Stimulated activated CD8-positive, alpha-beta memory T cell treated with anti-CD3 and anti-CD28 coated beads, Interleukin-4, amount 100 ng/mL, for 1 hour (primary cell): ENCODE measurements at places on chromosomes 1 and 21.

- DNase-seq: no peak
These were observed 112.5 kb upstream of the NBPF11 start for GRCh38 chr1:148264374-148265276.

DNA sequence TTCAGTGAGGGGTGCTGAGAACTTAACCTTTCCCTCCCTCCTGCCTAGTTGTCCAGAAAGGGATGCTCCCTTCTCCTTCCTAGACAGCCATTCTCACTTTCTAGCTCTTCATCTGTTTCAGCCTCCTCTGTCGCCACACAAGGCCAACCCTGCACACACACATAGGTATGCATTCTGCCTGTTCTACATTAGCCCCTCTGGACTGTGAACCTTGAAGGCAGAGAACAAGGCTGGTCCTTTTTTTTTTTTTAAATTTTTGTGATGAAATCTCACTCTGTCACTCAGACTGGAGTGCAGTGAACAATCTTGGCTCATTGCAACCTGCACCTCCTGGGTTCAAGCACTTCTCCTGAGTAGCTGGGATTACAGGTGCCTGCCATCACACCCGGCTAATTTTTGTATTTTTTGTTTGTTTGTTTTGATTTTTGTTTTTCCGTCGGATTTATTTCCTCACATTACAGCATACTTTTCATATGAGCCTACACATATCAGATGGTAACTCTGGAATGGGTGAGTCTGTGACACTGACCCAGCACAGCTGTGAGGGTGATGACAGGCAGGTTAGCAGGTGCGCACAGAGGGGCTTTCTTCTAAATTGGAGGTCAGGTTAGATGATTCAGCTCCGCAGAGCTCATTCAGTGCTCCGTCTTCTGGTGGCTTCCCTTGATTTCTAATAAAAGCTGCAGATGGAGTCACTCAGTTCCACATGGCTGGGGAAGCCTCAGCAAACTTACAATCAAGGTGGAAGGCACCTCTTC is 4.9 kb upstream of the AKR1A1 start:
- DNase-seq: no peak

GRCh38 chr1:33338440-33339211 is 17.7 kb upstream of the A3GALT2 start:
- DNase-seq: no peak

DNA sequence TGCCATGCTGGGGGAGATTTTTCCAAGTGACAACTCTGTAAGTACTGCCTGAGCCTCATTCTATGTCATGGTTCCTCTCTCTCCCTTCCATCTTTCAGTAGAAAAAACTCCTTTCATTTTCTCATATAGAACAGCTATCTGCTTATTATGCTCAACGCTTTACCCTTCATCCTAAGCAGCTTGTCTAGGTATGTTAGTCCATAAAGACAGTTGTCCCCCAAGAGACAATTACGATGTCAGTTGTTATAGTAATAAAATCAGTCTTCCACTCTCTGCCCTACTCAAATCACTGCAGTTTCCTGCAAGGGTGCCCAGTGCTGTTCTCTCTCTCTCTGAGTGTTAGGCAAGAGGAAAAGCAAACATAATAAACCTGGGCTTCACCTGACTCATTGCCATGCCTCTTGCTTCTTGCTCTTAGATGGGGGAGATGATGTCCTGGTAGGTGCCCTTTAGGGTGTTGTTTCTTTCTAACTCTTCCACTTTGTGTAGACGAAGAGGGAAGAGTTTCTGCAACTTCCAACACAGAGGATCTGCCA is 59.4 kb downstream of the PAPPA2 start:
- DNase-seq: no peak

GRCh38 chr1:159798893-159799292 is 3.3 kb upstream of the FCRL6 start:
- DNase-seq: no peak

DNA sequence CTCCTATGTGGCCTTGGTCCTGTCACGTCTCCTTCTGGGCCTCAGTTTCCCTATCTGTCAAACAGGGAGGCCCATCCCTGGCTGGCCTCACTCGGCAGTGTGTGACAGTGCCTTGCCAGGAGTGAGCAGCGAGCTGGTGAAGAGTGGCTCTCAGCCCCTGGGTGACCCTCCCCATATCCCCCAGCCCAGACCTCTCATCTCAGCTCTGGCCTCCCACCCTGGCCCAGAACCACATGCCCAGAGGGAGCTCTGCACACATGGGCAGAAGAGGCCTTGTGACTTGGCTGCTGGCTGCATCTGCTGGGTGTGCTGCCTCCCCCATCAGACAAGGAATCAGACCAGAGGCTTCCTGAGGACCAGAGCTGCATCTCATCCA is 19.5 kb upstream of the PADI1 start:
- DNase-seq: no peak

- DNase-seq: no peak
These were observed 1.7 kb downstream of the CLDN14 start for GRCh38 chr21:36478207-36478701.

GRCh38 chr1:174789399-174789798 is 210.3 kb upstream of the CACYBP start:
- DNase-seq: no peak

- DNase-seq: no peak
These were observed 50.7 kb downstream of the SPATA17 start for GRCh38 chr1:217681806-217682205.

- DNase-seq: no peak
These were observed 414.0 kb upstream of the KAZN start for GRCh38 chr1:14184454-14184853.

DNA sequence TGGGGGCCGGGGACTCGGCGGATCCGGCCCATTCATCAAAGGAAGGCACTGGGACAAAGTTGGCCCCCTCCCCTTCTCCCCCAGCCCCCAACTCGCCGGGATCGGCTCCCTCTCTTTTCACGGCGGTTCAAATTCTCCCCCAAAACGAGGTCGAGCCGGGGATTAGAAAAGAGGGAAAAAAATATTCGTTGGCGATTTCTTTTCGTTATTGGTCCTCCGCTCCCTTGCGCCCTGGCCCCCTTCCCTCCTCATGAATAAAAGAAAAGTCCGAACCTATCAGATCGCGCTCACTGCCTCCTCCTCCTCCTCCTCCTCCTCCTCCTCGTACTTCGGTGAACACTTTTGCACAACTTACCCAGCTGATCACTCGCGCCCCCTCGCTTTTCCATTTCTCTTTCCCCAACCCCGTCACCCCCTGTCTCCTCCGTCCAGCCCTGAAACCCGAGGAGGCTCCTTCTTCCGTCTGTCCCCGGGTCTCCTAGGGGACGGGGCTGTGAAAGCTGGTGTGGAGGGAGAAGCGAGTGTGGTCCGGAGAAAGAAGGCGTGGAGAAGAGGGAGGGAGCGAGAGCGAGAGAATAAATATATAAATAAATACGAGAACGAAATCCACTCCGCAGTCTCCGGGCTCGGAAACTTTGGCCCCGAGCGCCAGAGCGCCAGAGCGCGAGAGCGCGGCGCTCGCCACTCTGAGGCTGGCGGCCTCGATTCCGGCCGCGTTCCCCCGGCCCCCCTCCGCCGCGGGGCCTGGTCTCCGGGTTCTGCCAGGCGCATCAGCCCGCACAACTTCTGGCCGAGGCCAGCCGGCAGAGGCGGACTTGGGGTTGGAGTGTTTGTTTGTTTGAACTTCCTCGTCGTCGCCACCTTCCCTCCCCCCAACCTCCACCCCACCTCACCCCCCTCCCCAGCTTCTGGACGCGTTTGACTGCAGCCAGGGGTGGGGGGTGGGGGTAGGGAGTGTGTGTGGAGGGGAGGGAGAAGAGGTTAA is at the start of gene PAX7:
PAX7 (plus strand) TSS at position 336 of the 985 bp plus-strand sequence. CDS start 758 bp downstream, outside the sequence.
- no peak for DNase-seq

- no peak for DNase-seq
These were observed 283.4 kb downstream of the KCNH1 start for GRCh38 chr1:210850556-210850955.

DNA sequence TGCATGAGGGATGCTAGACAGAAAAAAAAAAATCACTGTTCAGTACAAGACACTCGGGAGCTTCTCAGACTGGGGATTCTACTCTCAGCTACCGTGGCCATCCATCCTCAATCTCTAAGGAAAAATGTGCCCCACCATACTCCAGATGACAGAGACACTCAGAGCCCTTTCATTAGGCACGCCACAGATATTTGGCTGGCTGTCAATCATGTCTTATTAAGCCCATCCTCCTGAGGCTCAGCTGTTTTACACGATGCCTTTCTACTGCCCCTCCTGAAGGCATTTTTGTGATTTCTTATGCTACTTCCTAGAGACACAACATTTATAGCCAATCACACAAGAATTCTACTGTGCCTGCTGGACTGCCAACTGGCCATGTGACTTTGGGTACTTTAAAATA is 92.9 kb downstream of the KIF14 start:
- DNase-seq: no peak

- DNase-seq: no peak
These were observed 70.3 kb downstream of the SIM2 start for GRCh38 chr21:36769051-36769839.

DNA sequence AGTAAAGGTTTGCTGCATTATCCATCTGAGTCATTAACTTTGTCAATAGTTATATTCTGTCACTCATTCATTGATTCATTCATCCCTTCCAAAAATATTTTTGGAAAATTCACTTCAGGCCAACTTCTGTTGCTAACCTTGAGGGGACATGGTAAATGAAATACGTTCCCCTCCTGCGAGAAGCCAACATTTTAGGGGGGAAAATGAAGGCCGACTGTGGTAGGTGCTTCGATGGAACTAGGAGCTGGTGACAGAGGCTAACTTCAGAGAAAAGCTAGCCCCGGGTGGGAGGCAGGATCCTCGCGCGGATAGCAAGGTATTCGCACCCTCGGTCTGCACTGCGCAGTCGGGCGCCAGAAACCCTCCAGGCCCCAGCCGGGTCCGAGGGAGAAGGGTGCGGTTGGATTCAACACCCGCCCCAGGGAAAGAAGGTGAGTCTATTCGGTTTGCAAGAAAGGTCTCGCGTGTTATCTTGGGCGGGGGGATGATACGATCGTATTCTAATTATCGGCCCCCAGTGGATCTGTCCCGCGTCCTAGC is 646 bp upstream of the RRP15 start:
- DNase-seq: no peak

DNA sequence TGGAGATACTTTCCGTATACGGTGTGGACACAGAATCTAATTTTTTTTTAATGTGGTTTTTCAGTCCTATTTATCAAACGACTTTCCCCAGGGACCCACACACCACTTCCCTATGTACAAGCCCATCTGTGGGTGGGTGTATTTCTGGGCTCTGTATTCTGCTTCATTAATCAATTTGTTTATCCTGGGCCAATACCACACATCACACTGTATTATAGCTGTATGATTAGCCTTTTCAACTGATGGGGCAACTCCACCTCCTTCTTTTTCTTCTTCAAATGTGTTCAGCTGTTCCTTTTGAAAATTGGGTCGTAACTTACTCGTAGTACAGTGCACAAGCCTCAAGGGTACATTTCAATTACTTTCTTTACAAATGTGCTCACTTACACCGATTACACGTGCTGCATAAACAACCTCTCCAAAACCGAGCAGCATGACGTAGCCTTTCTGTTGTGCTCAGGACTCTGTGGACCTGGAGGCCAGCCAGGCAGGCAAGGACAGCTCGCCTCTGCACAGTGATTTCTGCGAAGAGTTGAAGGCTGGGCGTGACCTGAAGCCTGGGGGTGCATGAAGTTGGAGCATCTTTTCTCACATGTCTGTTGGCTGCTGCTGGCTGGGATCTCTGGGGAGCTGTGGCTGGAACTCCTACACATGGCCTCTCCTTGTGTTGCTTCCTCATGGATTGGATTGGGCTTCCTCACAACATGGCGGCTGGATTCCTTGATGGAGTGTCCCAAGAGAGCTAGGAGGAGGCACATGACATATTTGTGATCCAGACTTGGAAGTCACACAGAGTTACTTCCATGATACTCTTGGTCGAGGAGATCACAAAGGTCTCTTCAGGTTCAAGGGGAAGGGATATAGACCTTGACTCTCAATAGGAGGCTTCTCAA is 126.5 kb downstream of the CRYAA start:
- no peak for DNase-seq

- DNase-seq: no peak
These were observed 36.8 kb downstream of the GADD45A start for GRCh38 chr1:67721650-67722291.

GRCh38 chr1:150271291-150271959 is 1.2 kb upstream of the C1orf54 start:
- no peak for DNase-seq

- no peak for DNase-seq
These were observed 11.2 kb downstream of the CREG1 start for GRCh38 chr1:167542109-167543032.

GRCh38 chr1:17315542-17316130 is 7.6 kb downstream of the PADI4 start:
- no peak for DNase-seq

DNA sequence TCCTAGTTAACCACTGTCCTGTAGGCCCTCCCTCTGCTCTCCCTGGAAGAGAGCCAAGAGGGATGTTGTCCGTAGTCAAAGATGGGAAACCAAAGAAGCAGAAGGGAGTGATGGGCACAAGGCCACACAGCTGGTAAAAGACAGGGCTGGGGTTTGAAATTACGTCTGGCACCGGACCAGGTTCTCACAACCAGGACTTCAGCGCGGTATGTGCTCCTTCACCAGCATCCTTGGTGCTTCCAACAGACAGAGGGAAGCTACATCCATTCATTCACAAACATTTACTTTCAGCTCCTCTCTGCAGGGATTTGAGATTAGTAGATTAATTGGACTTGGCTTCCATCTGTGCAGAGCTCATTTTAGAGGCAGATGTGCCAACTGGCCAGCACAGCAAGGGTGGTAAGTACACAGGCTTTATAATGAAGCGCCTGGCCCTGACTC is 191.2 kb downstream of the TRABD2B start:
- no peak for DNase-seq

DNA sequence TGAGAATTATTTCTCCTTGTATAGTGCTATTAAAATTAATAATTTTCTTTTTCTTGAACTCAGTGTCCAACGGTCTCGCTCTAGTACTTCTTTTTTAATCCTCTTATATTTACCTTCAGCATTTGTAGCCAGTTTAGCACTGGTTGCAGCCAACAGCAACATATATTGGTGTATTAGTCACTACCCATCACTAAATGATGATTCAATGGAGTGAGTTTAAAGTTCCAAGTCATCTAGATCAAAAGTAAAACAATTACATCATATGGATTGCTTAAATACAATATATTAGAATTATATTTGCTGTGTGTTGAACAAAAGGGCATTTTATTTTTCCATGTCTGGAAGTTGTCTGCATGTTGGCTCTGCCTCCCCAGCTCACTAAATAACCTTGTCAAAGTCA is 591.8 kb downstream of the ADGRL2 start:
- DNase-seq: no peak
